ENCODE measurements at places on chromosomes 16 and 17. TPM values are rescaled to one million over a fixed set of nuclear protein-coding genes. Genes with fewer than 3 reads are reported as not detected.
A peak's percentile ranks its signal among the peaks of the same experiment; 100 is the strongest.

The FOXN1 gene
- total RNA-seq = not detected

The ITGA2B gene
- total RNA-seq = under 0.01 TPM

The MMP28 gene
- total RNA-seq = 18.7 TPM

DNA sequence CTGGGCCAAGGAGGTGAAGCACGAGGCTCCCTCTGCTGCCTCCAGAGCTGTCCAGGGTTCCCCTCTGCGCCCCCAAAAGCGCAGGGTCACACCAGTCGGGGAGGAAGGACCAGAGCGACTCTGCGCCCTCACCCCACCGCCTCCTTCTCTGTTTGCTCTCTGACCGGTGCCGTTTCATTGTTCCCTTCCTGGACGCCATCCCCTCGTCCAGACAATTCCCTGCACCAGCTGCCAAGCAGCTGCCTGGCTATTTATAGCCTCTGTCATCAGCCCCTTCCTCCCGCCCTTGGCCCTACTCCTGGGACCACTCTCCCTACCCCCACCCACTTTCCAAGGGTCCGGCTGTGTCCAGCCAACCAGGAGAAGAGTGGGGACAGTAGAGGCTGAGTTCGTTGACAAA lies 68.8 kb upstream of the CREBBP start:
- peak; percentile 81 for DNase-seq

The GPS1 gene
- 41.3 TPM for total RNA-seq

DNA sequence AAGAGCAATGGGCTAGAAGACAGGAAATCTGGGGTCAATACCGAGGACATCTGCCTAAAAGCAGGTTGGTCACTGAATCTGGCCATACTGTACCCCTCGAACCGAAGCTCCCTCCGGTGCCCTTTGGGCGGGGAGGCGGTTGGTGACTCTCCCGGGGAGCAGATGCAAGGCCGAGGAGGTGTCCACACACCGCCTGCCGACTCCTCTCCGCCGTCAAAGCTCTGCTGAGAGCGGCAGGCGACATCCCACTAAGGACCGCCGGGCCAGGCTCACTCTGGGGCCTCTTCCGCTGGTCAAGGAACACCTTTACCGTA lies 458 bp downstream of the ZNF200 start:
- DNase-seq = no peak

- no peak for DNase-seq
Observed at GRCh38 chr16:60404401-60404800, 1631.8 kb downstream of the CDH8 start.

DNA sequence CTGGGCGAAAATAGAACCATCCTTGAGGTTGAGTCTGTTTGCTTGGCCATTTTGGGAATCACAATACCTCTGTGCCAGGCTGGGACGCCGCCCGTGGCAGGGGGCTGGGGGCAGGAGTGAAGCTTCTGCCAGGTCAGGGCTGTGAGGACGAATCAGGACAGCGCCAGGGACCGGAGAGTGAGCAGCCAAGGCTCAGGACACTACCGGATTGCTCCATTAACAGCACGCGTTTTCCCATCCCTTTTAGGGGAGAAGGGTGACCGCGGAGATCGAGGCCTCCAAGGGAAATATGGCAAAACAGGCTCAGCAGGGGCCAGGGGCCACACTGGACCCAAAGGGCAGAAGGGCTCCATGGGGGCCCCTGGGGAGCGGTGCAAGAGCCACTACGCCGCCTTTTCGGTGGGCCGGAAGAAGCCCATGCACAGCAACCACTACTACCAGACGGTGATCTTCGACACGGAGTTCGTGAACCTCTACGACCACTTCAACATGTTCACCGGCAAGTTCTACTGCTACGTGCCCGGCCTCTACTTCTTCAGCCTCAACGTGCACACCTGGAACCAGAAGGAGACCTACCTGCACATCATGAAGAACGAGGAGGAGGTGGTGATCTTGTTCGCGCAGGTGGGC lies 23.4 kb downstream of the C1QTNF1 start:
- no peak for DNase-seq

The GPRC5B gene
- 77.2 TPM for total RNA-seq

DNA sequence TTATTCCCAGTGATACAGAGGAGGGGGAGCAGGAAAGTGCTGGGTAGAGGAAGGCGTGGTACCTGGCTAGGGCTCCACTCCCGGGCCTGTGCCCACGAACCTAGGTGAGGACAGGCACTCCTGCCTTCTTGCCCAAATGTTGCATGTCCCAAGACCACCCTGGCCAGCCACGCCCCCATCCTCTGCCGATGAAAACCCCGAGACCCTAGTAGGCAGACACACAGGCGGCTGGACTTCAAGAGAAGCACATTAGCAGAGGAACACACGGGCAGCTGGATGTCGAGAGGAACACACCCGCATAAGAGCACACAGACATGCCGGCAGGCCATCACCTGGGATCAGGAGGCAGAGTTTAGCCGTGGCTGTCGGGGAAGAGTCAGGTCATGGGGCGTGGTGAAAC lies 1386.5 kb upstream of the GOT2 start:
- DNase-seq = no peak
